ENCODE measurements at places on chromosomes 7 and 10. TPM values are rescaled to one million over a fixed set of nuclear protein-coding genes. Genes with fewer than 3 reads are reported as not detected.

PILRA gene
- polyA plus RNA-seq = 12.2 TPM

A1CF gene
- 0.02 TPM for polyA plus RNA-seq

SYT15B gene
- polyA plus RNA-seq = 0.55 TPM

NRCAM gene
- polyA plus RNA-seq = 13.9 TPM

OGDHL gene
- polyA plus RNA-seq = 1.9 TPM

SPOCK2 gene
- 163 TPM for polyA plus RNA-seq

CXCL12 gene
- polyA plus RNA-seq = 82.1 TPM

WNT8B gene
- polyA plus RNA-seq = 0.18 TPM

LRRC4 gene
- polyA plus RNA-seq = 3.1 TPM
